ENCODE measurements at places on chromosomes 1 and 21.

DNA sequence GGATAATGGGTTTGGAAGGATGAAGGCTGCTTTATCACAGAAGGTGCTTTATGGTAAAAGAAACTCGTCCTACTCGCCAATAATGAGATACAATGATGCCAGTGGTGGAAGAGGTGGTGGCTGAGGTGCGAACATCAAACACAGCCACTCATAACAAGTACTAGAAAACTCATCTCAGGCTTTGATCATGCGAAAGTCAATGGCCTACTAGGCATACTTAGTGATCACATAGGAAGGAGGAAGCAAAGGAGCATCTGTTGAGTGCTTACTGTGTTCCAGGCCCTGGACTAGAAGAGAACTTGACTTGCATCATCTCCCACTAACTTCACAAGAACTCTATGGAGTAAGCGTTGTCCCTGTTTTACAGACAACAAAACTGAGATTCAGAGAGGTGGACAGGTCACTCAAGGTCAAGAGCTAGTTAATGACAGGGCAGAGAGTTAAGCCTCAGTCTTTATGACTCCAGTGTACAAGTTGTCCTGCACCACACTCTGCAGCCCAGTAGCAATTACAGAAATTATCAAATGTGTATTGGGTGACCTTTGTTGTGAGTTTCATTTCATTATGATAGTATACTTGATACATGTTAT is 33.6 kb downstream of the RUNX1 start:
- no peak for DNase-seq

DNA sequence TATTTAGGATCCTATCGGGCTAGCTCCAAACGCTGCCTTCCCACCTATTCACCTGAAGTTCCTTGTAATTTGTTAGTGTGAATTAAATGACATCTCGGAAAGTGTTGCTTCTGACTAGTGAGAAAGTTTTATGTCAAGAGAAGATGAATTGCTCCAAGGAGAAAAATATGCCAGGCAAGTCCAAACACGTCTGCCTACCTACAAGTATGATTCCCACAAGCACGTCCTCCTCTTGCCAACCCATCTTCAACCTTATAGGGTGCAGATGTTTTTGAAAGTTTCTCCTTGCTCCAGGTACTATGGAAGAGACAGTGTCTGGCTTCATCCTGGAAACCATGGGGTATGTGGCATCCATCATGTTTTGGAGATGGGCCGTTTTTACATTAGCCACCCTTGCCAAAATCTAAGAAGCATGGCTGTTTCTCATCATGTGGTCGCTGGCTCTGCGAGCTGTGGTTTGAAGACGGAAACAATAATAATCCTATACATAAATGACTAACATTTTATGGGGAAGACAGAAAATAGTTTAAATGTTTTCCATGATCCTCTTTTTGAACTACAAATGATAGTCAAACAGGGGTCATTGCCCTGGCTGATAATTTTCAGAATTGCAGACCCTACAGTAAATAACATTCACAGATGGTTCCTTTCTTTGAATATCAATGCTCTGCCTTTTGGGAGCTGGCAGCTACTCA is 505.8 kb downstream of the SMYD3 start:
- no peak for DNase-seq

DNA sequence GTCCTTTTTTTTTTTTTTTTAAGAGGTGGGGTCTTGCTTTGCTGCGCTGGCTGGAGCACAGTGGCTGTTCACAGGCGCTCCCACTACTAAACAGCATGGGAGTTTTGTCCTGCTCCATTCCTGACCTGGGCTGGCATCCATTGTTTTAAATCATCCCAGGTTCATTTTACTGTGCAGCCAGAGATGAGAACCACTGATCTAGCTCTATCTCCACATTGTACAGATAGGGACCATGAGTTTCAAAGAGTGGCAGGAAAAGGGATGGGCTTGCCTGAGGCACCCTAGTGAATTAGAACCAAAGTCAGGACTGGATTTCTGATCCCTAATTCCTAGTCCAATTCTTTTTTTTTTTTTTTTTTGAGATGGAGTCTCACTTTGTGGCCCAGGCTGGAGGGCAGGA is 7.2 kb upstream of the TMEM222 start:
- no peak for DNase-seq

- DNase-seq: no peak
Observed at GRCh38 chr1:77866296-77866695, 22.1 kb upstream of the NEXN start.

DNA sequence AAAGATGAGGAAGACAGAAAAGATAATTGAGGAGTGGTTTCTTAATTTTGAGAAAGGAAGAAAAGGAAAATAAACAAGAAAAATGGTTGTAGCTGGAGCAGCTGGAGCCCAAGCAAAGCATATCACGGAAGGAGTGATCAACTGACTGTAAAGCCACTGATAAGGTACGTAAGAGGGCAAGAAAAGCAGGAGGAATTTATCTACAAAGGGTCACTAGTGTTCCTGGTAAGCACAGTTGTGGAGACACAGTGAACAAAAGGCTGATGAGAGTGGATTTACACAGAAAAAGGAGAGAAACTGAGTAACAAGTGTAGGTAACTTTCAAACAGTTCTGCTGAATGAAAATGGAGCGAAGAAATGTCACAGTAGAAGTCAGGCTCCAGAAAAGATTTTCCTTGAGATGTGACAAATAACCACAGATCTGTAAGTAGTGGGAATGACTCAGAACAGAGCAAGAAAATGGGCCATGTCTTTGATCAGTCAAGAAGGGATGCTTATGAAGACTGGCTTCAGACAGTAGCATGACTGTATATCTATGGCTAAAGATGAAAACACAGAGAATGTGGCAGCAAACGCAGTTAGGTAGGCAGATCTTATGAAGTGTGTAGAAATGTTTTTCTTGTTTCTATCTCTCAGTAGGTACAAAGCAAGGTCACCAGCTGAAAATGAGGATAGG is 45.6 kb upstream of the RBM34 start:
- DNase-seq: no peak

DNA sequence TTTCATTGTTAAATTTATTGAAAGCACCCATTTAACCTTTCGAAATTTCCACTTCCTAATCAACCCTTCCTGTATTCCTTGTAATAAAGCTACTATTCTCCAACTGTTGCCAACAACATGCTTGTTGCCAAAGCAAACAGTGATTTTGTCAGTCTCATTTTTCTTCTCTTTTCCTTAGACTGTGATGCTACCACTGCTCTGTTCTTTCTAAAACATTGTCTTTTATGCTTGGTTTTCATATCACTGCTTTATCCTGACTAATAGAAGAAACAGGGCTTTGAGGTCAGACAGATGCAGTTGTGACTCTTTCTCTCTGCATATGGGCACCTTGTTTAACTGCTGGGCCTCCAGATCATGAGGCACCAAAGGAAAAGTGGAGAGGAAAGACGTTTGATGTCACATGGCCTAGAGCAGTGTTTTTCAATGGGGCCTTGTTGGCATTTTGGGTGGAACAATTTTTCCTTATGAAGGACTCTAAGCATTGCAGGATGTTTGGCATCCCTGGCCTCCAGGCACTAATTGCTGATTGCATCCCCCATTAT is 56.1 kb downstream of the HMCN1 start:
- DNase-seq: no peak

GRCh38 chr1:57142169-57142568 is 176.4 kb upstream of the C8B start:
- DNase-seq: no peak

GRCh38 chr1:3611170-3612019 is at the start of gene MEGF6:
MEGF6 (minus strand) TSS chr1:3611508; CDS start chr1:3611268, 240 bp downstream.
- no peak for DNase-seq

- DNase-seq: no peak
Observed at GRCh38 chr1:203284411-203285123, 20.8 kb upstream of the BTG2 start.

DNA sequence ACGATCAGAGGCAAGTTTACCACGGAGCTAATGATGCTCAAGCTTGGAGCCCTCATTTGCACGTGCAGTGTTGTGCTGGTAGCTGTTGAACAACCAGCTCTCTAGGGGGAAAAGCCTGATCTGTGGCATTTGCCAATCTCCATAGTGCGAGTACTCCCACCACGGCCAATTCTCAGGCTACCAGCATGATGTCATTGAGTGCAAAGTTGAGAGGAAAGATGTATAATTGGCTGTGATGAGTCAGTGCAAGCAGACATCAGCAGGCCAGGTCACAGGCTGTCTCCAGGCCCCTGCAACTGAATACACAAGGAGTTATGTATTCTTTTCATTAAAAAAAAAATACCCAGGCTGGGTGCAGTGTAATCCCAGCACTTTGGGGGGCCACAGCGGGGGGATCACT is 233.1 kb upstream of the VAMP3 start:
- no peak for DNase-seq

- no peak for DNase-seq
Observed at GRCh38 chr21:25845729-25846256, 111.0 kb downstream of the GABPA start.

- no peak for DNase-seq
Observed at GRCh38 chr1:39409055-39409816, 82.2 kb upstream of the BMP8A start.

DNA sequence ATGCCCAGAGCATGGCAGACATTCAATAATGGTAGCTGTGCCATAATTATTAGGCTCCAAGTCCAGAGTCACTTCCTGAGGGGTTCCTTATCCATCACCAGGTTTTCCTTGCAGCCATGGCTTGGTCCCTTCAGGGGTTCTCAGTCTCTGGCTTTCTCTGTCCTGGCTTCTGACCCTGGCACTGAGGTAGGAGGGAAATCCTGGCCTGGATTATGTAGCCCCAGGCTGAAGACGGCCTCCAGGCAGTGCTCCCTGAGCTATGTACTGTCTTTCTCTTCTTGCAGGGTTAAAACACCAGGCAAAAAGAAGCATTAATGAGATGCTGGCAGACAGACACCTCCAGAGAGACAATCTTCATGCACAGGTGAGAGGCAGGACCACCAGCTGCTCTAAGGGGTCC is 9.5 kb upstream of the PADI3 start:
- DNase-seq: peak; percentile 77

DNA sequence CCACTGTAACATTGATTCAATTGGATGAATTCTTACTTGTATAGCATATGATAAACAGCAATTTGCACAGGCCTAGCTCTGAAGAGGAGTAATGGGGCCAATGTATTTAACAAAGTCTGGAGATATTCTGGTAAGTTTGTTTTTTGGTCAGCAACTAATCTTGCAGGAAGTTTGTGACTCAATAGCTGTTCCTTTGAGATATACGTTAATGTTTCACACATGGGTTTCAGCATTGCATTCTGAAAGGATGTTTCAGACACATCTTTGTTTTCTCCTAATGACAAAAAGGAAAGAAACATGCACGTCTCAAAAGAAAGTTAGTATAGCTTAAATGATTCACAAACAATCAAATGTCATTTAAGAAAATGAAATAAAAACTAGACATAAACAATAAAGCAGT is 49.0 kb downstream of the LTN1 start:
- no peak for DNase-seq

DNA sequence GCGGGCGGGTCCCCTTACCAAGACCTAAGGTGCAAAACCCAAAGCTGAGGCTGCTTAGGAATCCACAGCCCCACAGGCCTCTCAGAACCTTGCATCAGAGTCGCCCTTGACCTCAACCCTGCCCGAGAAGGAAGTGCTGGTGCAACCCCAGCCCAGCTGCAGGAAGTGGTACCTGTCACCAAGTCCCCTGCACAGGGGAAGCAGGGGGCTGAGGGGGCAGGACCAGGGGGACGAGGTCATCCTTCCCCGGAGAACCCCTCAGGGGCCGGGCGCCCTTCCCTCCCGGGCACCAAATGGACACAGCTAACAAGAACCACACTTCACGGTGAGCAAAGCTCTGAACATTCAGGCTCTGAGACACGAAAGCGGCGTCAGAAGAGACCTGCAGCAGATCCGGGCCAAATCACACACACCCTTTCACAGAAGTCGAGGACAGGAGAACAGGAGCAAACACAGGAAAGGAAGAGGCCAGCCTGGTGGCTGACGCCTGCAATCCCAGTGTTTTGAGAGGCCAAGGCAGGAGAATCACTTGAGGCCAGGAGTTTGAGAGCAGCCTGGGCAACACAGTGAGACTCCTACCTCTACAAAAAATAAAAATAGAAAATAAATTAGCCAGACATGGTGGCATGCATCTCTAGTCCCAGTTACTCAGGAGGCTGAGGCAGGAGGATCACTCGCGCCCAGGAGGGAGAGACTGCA is 6.4 kb downstream of the ITGB2 start:
- DNase-seq: peak; percentile 93

DNA sequence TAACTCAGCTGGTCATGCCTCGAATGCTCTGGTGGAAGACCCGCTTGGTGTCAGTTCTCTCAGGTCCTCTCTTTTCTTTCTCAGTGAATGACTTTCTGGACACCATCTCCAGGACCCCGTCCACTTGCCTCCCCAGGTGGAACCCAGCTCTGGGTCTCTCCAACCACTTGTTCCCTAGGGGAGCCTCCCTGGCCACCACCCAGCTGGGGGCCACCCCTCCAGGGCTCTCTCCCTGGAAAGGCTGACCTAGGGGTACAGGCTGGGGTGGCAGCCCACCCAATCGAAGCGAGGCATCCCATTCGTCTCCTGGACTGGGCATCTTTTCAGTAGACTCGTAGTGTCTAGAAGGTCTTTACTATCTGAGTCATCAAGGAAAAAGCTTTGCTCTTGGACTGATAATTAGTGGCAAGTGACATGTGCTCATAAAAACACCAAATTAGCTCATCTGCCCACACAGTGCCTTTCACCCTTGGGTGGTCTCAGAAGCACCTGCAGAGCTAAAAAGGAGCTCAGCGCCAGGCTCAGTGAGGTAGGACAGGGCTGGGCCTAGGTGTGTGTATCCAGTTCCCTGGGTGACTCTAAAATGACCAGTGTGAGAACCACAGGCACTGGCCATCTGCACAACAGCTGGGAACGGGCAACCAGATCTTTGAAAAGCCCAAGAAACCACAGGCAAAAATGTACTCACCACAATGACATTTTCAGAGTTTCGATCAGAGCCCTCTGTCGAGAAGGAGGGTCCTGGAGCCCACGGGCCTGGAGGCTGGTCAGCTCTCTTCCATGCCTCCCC is 2.4 kb upstream of the PDXK start:
- no peak for DNase-seq

DNA sequence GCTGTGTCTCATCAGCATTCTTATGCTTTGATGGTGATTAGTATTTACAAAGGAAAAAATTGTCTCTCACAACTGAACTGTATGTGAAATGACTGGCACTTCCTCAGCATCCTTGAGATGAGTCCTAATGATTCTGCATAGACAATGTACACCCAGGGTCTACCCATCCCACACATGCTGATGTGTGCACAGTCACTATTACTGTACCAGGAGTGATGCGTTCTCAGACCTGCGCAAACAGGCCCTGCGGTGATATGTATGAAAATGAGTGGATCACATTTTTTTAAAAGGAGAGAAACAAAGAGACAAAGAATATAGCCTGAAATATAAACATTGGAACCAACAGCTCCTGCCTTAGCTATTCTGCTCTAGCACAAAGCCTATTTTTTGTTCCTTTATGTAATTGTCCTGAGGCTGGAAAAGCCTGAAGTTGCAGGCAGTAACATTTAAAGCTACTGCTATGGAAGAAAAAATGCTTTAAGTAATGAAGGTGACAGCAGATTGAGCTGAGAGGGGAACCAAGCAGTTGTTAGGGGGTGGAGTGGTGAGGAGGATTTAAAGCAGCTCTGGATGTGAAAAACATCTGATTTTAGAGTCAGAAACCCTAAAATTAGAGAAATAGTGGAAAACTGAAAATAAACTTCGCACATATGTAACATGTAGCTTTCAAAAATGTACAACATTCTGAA is 5.5 kb downstream of the RCAN1 start:
- DNase-seq: no peak
